ENCODE measurements at places on chromosomes 7 and 10.

- DNase-seq: no peak
Measured at GRCh38 chr10:26435852-26436251, 2.3 kb upstream of the APBB1IP start.

GRCh38 chr10:93465806-93466675 is 16.1 kb downstream of the MYOF start:
- no peak for DNase-seq

DNA sequence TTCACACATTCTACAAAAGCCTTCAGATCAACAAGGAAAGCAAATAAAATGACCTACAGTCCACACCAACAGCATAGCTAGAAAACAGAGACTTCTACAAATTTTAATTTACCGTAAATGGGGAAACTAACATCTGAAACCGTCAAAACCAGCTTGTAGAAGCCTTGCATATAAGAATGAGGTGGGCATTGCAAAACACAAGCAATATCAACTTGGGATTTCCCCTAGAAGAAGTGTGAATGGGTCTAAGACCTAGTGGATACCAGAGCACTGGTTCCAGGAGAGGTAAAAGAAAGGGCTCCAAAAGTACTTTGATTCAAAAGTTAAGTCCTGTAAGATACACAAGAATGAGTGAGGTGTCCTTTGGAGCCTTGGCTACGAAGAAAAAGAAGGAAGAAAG is 18.7 kb downstream of the RTKN2 start:
- no peak for DNase-seq

GRCh38 chr10:70595566-70596016 is 7.0 kb downstream of the PRF1 start:
- DNase-seq: no peak

- no peak for DNase-seq
Measured at GRCh38 chr7:139095194-139095659, 14.3 kb downstream of the ZC3HAV1 start.

DNA sequence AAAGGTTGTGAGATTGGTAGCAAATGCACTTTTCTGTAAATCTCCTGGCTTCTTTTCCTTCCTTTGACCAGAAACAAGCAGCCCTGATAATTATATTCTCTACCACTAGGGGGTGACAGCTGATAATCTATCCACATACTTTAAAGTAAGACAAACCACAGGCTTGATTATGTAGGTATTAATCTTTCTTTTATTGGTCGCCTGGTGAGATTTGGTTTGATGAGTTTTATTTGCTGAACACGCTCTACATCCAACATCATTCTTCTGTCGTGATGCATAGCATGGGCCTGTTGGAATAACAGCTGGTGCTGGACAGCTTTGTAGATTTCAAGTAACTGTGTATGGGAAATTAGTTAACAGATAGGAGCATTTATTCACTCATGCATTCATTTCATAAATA is 63.5 kb downstream of the ZNF365 start:
- DNase-seq: peak; percentile 9

- DNase-seq: peak; percentile 39
Measured at GRCh38 chr10:28939281-28940157, 262.2 kb downstream of the BAMBI start.

DNA sequence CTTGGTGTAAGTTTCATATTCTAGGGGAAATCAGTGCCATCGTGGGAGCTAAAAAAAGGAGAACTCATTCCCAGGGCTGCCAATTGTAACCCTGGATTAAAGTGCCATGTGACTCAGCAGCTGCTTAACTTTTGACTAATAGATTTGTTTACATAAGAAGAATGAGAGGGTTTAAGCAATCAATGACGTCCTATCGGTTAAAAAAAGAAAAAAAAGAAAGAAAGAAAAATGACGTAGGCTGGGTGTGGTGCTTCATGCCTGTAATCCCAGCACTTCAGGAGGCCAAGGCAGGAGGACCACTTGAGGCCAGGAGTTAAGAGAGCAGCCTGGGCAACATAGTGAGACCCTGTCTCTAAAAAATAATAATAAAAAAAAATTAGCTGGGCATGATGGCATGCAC is 116.2 kb upstream of the AFAP1L2 start:
- no peak for DNase-seq
